CD8-positive, alpha-beta memory T cell (primary cell): ENCODE measurements at places on chromosomes 11 and 22. TPM values are rescaled to one million over a fixed set of nuclear protein-coding genes. Genes with fewer than 3 reads are reported as not detected.

The SERPIND1 gene
- not detected for total RNA-seq

The CCDC15 gene
- total RNA-seq: 3.7 TPM

The RAG1 gene
- total RNA-seq: 0.44 TPM

The CCDC81 gene
- 0.31 TPM for total RNA-seq

The SCGB1D2 gene
- not detected for total RNA-seq

The PHETA2 gene
- 3.1 TPM for total RNA-seq

The OR8A1 gene
- total RNA-seq: not detected

The CDC42BPG gene
- total RNA-seq: 0.66 TPM

The APOA4 gene
- total RNA-seq: not detected

The PHF21B gene
- not detected for total RNA-seq

The TTC36 gene
- total RNA-seq: 0.59 TPM

The GRAMD1B gene
- 27.9 TPM for total RNA-seq

The C22orf31 gene
- not detected for total RNA-seq

The ELP4 gene
- 20.5 TPM for total RNA-seq

The GGTLC2 gene
- total RNA-seq: not detected

The TYMP gene
- total RNA-seq: 86.1 TPM

The SOX10 gene
- not detected for total RNA-seq

The AAMDC gene
- total RNA-seq: 4.3 TPM

The TMPRSS13 gene
- 1.5 TPM for total RNA-seq

The THY1 gene
- 0.40 TPM for total RNA-seq

The FDXACB1 gene
- 12.7 TPM for total RNA-seq

The TRPC6 gene
- not detected for total RNA-seq

The HIRA gene
- total RNA-seq: 38.5 TPM

The CCDC73 gene
- not detected for total RNA-seq

The FIBIN gene
- not detected for total RNA-seq

The APOL4 gene
- 0.46 TPM for total RNA-seq

The NPTXR gene
- 6.3 TPM for total RNA-seq

The LYVE1 gene
- not detected for total RNA-seq

The GLYATL1 gene
- total RNA-seq: not detected

The OR4C3 gene
- not detected for total RNA-seq

The TAF6L gene
- 24.1 TPM for total RNA-seq

The OR5B21 gene
- total RNA-seq: 0.42 TPM

The EFCAB6 gene
- 0.72 TPM for total RNA-seq

The DENND6B gene
- 3.9 TPM for total RNA-seq

The HBB gene
- total RNA-seq: not detected

The OR10D3 gene
- not detected for total RNA-seq

The ANO5 gene
- total RNA-seq: 0.04 TPM

The DGAT2 gene
- total RNA-seq: 5.6 TPM

The PARVG gene
- 56.0 TPM for total RNA-seq

The PNPLA3 gene
- total RNA-seq: 0.16 TPM

The ZNRD2 gene
- total RNA-seq: 77.9 TPM

The ARHGAP20 gene
- not detected for total RNA-seq

The BIK gene
- 4.1 TPM for total RNA-seq

The PIWIL4 gene
- 0.61 TPM for total RNA-seq

The TYR gene
- total RNA-seq: not detected

The OR8B2 gene
- total RNA-seq: not detected

The TPCN2 gene
- total RNA-seq: 12.9 TPM

The TMEM191C gene
- 0.64 TPM for total RNA-seq

The KCNK4 gene
- total RNA-seq: not detected

The AQP11 gene
- 0.11 TPM for total RNA-seq

The GNAZ gene
- total RNA-seq: 2.6 TPM

The ART1 gene
- not detected for total RNA-seq

The CDHR5 gene
- total RNA-seq: not detected
